ENCODE measurements at places on chromosomes 13 and 19. TPM values are rescaled to one million over a fixed set of nuclear protein-coding genes. Genes with fewer than 3 reads are reported as not detected.

BST2 gene
- 18.3 TPM for total RNA-seq

DNA sequence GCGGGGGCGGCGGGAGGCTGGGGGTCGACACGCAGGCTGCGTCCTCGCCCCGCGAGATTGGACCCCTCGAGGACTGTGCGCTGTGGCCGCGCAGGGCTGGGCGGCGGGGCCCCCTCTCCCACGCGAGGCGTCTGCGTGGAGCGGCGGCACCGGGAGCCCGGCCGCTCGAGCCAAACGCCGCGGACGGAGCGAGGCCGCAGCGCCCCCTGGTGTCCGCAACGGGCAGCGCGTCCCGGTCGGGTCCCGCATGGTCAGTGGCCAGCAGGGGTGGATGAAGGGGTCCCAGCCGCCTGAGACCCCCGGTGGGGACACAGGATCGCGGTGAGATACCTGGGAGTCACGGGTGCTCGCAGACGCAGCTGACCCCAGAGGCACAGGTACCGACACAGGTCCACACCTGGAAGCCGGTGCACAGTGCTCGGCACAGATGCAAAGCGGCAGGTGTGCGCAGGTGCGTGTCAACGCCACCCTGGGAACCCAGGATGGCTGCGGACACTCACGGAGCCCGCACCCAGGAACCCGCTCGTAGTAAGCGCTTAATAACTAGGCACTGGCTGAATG, 2.1 kb upstream of the CIRBP start:
- H3K4me3 ChIP-seq: peak overlapping the region; percentile 69
- peak; percentile 87 for DNase-seq
- peaks cover 19% of the 10 kb centered on the region for H3K36me3 ChIP-seq
- H3K4me1 ChIP-seq: peaks cover 54% of the 10 kb centered on the region

GRCh38 chr13:103199380-103200088, 133.3 kb upstream of the SLC10A2 start:
- no peak for DNase-seq
- H3K36me3 ChIP-seq: no peaks in the 10 kb centered on the region
- no peak overlapping the region for H3K4me3 ChIP-seq
- no peaks in the 10 kb centered on the region for H3K4me1 ChIP-seq
- no peaks in the 10 kb centered on the region for H3K27me3 ChIP-seq

- no peaks in the 10 kb centered on the region for H3K27me3 ChIP-seq
- no peaks in the 10 kb centered on the region for H3K4me1 ChIP-seq
- no peaks in the 10 kb centered on the region for H3K36me3 ChIP-seq
- no peak overlapping the region for H3K27ac ChIP-seq
Measured at GRCh38 chr13:37085606-37086005, 19.9 kb downstream of the CSNK1A1L start.

- H3K4me3 ChIP-seq: peak overlapping the region; percentile 82
- H3K27me3 ChIP-seq: no peaks in the 10 kb centered on the region
- H3K4me1 ChIP-seq: no peaks in the 10 kb centered on the region
- peak overlapping the region; percentile 79 for H3K27ac ChIP-seq
- H3K36me3 ChIP-seq: no peaks in the 10 kb centered on the region
Measured at GRCh38 chr19:36972571-36972970, 56.4 kb downstream of the ZNF568 start.

- H3K27ac ChIP-seq: peak overlapping the region; percentile 99
- H3K4me3 ChIP-seq: peak overlapping the region; percentile 57
- DNase-seq: no peak
- peaks cover 72% of the 10 kb centered on the region for H3K4me1 ChIP-seq
Measured at GRCh38 chr19:13017306-13018034, 22.2 kb downstream of the NFIX start.

ZNF222 gene
- 1.9 TPM for total RNA-seq

DNA sequence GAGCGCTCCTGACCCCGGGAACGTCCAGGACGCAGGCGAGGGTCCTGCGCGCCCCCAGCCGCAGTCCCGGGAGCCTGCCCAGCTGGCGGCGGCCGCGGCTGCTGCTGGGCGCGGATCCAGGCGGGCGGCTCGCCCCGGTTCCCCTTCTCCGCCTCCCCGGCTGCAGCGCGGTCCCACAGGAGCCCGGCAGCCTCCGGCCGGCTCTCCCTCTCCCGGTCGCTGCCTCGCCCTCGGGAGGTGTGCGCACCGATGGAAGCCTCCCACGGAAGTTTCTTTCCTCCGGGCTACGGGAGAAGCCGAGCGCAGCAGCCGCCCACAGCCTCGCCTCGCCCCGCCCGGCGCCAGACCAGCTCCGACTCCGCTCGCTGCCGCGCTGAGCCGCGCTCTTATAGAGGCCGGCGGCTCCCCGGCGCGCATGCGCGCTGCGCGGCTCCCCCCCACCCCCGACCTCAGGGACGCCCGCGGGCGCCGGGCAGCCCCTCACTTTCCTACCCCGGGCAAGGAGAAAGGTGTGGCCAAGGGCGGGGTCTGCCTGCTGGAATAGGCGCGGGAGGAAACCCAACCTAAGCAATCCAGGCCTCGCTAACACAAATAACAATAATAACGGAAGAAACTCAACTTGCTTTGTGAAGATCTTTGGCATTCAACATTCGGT, at the start of gene SHISA2:
SHISA2 (minus strand) TSS at position 360 of the 655 bp plus-strand sequence. CDS start 1,041 bp downstream, outside the sequence.
- peak within 1 kb of the TSS; percentile 82 for H3K27ac ChIP-seq
- H3K4me1 ChIP-seq: peaks cover 6% of the 10 kb centered on the region
- H3K36me3 ChIP-seq: no peaks in the 10 kb centered on the region
- peak within 1 kb of the TSS; percentile 73 for H3K4me3 ChIP-seq
- H3K27me3 ChIP-seq: no peaks in the 10 kb centered on the region

DNA sequence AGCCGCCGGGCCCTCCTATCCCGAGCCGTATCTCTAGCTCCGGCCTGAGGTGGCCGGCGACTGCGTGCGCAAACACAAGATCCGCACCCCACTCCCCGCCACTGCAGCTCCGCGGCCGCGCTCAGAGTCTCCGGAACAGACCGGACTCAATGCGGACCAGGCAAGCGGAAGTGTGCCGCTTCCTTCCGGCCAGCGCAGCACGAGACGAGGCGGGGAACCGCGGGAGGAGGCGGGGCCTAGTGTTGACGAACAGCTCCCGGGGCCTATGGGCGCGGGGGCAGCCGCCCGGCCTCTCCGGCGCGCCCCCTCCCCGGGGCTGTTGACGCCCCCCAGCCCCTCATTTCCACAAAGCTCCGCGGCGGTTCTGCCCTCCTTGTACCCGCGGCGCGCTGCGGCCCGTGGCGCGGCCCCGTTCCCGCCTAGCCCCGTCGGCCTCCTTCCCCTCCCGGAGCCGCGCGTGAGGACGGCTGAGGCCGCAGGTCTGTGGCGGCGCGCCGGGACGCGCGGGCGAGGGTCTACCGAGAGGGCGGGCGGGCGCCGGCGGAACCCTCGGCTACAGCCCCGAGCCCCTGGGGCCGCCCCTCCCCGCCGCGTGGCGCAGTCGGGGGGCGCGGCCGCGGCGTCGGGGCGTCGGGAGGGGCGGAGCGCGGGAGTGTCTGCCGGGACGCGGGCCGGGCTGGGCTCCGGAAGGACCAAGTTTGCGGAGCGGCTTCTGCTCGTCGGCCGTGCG, at the start of gene DPY19L3:
DPY19L3 (plus strand) TSS at position 340 of the 730 bp plus-strand sequence. CDS start 2,484 bp downstream, outside the sequence.
- peak within 1 kb of the TSS; percentile 94 for H3K4me3 ChIP-seq
- DNase-seq: peak; percentile 96
- H3K27me3 ChIP-seq: no peaks in the 10 kb centered on the region
- H3K36me3 ChIP-seq: no peaks in the 10 kb centered on the region

MTUS2 gene
- total RNA-seq: not detected

DNA sequence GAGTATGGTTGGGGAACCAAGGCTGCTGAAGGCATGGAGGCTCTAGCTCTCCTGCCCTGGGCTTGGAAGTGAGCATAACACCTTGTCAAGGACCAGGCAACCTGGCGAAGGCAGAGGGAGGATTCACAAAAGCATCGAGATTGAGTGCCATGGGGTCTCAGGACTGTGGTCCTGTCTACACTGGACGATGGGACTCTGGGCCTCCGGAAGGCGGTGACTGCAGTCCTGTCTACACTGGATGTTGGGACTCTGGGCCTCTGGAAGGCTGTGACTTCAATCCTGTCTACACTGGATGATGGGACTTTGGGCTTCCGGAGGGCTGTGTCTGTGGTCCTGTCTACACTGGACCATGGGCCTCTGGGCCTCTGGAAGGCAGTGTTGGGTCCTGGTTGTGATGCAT, 290.4 kb downstream of the TEX29 start:
- DNase-seq: no peak
- no peak overlapping the region for H3K27ac ChIP-seq
- no peaks in the 10 kb centered on the region for H3K27me3 ChIP-seq
- H3K36me3 ChIP-seq: no peaks in the 10 kb centered on the region
- no peak overlapping the region for H3K4me3 ChIP-seq

GRCh38 chr13:111177081-111177711, 62.1 kb downstream of the ARHGEF7 start:
- peak; percentile 65 for DNase-seq
- peaks cover 87% of the 10 kb centered on the region for H3K4me1 ChIP-seq
- H3K27ac ChIP-seq: peak overlapping the region; percentile 77
- H3K36me3 ChIP-seq: no peaks in the 10 kb centered on the region
- H3K27me3 ChIP-seq: no peaks in the 10 kb centered on the region
- H3K4me3 ChIP-seq: peak overlapping the region; percentile 3
